Suppressor macrophage treated with lipopolysaccharide for 1 hour (primary cell): ENCODE measurements at places on chromosomes 6 and 20.

- no peak for DNase-seq
Measured at GRCh38 chr20:25248786-25249172, 894 bp downstream of the PYGB start.

DNA sequence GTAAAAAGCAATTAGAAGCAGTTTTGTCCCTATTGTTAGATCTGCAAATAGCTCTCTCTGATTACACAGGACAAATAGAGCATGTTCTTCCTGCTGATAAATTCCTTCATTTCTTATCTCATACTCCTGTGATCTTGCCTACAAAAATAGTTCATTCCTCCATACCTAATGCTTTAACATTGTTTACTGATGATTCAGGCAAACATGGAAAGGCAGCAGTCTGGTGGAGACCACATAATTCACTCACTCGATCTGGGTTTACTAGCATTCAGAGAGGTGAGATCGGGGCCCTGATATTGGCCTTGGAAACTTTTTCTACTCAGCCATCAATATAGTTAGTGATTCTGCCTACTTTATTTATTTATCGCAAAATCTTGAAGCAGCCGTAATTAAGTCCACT, 20.2 kb downstream of the HLA-DPA1 start:
- no peak for DNase-seq

GRCh38 chr20:59094576-59094975, 52.0 kb upstream of the PRELID3B start:
- DNase-seq, result no peak

GRCh38 chr6:134373282-134373922, 55.5 kb upstream of the SGK1 start:
- peak; percentile 98 for DNase-seq

DNA sequence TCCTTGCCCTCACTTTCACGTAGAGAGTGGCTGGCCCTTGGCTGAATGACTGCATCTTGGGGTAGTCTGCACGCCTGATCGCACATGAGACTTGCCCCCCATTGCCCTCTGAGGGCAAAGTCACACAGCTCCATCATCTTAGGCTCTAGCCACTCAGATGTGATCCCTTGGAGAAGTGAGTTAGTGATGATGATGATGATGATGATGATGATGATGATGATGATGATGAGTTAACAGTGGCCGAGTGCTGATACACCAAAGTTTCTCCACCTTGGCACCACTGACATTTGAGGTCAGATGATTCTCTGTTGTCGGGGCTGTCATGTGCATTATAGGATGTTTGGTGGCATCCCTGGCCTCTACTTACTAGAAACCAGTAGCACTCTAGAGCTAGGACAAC, 84.0 kb downstream of the PREX1 start:
- DNase-seq, result no peak

DNA sequence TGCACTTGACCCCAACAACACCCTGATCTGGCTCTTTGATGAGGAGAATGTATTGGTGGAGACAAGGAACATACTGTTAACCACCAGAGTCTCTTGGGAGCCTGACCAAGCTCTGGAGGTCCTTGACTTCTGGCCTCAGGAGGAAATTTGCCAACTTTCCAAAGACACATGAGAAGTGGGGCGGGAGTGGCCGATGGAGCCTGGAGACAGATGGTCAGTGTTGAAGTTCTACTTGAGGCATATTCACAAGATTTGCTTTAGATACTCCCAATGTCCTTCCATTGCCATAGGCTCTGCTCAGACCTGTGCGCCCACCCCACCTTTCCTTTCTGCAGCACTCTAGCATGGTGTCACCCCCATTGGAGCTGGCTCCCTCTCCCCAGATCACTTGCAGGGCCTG, 241.0 kb downstream of the SLC24A3 start:
- DNase-seq, result no peak

DNA sequence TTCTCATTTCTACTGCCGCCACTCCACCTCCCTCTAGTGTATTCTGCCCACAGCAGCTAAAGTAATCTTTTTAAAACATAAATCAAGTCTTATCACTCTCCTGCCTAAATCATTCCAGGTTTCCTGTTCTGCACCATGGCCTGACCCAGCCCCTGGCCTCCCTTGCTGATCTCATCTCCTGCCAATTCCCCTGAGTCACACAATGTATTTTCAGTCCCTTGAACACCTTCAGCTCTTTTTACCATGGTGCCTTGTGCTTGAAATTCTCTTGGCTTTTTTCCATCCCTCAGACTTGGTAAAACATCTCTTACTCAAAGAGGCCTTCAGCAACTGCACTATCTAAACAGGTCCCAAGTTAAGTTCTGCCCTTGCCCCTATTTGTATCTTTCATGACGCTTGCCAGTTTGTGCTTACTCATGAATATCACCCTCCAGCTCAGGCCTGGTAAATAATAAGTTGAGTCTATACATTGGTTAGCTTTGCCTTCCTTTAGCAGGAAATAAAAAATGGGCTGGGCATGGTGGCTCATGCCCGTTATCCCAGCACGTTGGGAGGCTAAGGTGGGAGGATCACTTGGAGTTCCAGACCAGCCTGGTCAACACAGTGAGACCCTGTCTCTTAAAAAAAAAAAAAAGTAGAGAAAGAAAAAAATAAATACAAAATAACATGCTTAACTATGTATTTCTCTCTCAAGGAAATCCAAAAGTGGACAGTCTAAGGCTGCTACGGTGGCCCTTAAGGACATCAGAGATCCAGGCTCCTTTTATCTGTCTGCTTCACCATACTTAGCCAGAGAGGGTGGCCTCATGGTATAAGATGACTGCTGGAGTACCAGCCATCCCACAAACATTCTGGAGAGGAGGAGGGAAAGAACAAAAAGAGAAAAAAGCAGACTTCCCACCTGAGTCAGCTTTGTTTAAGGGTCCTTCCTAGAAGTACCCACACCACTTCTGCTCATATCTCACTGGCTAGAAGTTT, 62.2 kb downstream of the ARFGEF2 start:
- no peak for DNase-seq

- DNase-seq, result no peak
Measured at GRCh38 chr6:110653381-110653780, 161.9 kb downstream of the CDK19 start.

GRCh38 chr6:27052731-27053082, 194.8 kb upstream of the PRSS16 start:
- no peak for DNase-seq

- no peak for DNase-seq
Measured at GRCh38 chr6:16933532-16933931, 168.3 kb upstream of the STMND1 start.

GRCh38 chr6:15754035-15754705, 91.3 kb upstream of the DTNBP1 start:
- no peak for DNase-seq

DNA sequence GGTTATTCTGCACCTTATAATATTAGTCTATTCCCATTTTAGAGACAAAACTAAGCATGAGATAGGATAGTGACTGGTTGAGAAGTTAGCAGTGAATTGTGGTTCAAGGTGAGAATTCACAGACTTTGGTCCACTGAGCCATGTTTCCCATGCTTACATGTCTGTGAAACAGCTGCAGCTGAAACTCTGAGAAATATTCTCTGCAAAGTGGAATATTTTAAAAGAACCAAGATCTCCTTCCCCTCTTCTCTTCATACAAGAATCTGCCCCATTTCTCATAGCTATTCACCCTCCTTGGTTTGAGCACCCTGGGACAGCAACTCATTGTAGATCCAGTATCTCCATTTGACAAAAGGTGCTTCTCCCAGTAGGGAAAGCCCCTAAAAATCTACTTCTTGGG, 70.2 kb upstream of the TMEM170B start:
- no peak for DNase-seq

- DNase-seq, result no peak
Measured at GRCh38 chr20:44099832-44100231, 87.2 kb downstream of the JPH2 start.

DNA sequence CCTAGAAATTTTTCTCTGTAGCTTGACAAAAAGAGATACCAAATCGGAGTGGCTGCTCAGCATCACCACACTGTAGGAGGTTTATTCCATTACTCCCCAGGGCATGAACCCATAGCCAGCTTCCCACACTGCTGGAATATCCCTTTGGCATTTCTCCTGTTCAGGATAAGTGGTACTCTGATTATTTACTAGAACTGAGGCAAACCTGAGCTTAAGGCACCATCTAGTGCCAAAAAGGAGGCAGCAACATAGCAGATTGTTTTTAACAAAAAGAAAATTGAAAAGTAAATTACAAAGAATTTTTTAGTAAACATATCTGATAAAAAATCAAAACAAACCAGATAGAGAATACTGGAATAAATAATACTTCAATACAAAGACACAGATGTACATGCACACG, 181.7 kb downstream of the WDR27 start:
- no peak for DNase-seq

GRCh38 chr20:48962976-48963771, 41.7 kb downstream of the ARFGEF2 start:
- peak; percentile 72 for DNase-seq

GRCh38 chr6:138336221-138336620, 41.5 kb upstream of the SMIM28 start:
- no peak for DNase-seq

GRCh38 chr20:37677969-37678861, 15.6 kb upstream of the CTNNBL1 start:
- DNase-seq, result no peak

GRCh38 chr6:13924949-13925881, at the start of gene RNF182:
Gene RNF182, plus strand, starts transcription at chr6:13924952. Its CDS starts 52,168 bp downstream, at chr6:13977120.
- peak; percentile 48 for DNase-seq

DNA sequence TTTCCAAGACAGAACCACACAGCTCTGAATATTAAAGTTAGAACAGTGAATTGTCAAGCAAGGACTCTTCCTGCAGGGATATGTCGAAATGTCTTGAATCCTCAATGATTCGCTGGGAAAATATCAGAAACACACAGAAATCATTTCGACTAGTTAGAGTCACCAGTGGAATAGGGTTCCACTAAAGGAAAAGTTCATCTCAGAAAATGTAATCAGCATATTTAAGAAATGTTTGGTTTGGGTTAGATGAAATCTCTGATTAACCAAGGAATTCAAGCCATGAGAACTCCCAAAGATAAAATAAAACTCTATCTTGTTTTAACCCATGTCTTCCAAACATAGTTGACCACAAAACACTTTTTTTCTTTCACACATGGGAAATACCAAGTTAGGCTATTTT, 621.0 kb upstream of the NRSN1 start:
- DNase-seq, result no peak

GRCh38 chr20:50838322-50838625, 43.4 kb downstream of the BCAS4 start:
- no peak for DNase-seq

DNA sequence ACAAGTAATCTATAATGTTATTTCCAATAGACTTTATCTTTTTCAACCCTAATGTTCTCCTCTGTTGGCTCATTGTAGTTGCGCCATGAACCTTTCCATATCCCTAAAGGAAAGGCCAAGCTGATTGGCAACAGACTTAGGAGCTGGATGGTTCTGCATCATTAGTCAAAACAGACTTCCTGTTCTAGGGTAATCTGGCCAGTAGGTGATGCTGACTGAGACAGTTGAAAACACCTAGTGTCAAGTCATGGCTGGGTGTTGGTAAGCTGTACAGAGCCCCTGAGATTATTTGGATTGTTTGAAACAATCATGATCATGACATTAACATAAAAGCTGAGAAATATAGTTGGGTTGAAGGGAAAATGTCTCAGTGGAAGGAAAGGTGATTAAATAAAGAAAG, 231.4 kb downstream of the PHACTR1 start:
- peak; percentile 23 for DNase-seq

GRCh38 chr6:56278171-56278591, 30.8 kb upstream of the COL21A1 start:
- no peak for DNase-seq

DNA sequence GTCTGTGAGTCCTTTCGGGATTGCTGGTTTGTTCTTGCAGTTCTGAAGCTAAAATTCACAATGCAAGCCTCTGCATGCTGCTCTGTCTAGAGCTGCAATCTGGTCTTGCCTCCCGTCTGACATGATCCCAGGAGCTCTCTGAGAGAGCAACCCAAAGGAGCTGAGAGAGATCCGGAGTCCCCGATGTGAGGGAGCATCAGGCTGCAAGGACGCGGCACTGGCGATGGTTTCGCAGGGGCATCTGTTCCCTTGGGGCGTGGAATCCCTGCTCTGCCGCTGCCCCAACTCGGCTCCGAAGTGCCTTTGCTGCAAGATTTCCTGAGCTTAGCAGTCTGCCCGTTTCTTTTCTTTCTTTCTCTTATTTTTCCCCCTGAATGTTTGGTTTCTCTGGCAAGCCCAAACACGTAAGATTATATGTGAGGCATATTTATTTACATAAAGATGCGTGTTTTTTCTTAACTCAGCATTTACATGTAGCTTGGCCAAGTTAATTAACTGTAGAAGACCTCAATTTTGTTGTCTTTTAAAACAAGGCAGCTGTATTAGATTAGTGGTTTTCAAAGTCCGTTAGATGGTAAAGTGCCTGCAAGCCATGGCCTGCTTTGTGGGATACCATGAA, 873.0 kb downstream of the KIF16B start:
- no peak for DNase-seq

GRCh38 chr6:158072083-158072721, 90.5 kb downstream of the SYNJ2 start:
- DNase-seq, result peak; percentile 81

DNA sequence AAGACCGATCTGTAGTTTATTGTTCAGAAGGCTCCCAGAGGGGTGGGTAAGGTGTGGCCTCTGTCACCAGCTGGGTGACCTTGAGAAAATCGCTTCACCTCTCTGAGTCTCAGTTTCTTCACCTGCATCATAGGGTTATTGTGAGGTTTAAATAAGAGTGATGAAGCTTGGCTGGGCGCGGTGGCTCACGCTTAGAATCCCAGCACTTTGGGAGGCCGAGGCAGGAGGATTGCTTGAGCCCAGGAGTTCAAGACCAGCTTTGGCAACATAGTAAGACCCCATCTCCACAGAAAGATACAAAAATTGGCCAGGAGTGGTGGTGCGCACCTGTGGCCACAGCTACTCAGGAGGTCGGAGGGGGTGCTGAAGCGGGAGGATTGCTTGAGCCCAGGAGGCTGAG, 36.0 kb downstream of the VSTM2L start:
- DNase-seq, result no peak

- peak; percentile 9 for DNase-seq
Measured at GRCh38 chr6:34465531-34466241, at the start of gene PACSIN1. Gene PACSIN1, plus strand, starts transcription at chr6:34466076. Its CDS starts 60,230 bp downstream, at chr6:34526306.

GRCh38 chr20:24935766-24936525, 13.1 kb upstream of the CST7 start:
- DNase-seq, result peak; percentile 51

GRCh38 chr6:67887747-67888545, 747.1 kb upstream of the ADGRB3 start:
- DNase-seq, result no peak

- no peak for DNase-seq
Measured at GRCh38 chr6:149202952-149203351, 114.6 kb upstream of the TAB2 start.

DNA sequence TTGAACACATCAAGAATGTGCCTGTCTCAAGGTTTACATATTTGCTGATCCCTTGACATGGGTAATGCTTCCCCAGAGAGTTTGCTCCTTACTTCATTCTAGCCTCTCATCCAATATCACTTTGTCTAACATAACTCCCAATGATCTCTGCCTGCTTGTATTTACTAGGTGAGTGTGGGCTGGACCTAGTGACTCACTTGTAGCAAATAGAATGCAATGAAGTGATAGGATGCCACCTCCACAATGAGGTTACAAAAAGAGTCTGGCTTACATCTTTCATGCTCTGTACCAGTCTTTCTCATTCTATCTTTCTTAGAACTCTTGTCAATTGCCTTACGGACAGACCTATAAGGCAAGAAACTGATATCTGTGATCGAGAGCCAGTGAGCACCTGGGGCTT, 44.9 kb upstream of the TMEM200A start:
- no peak for DNase-seq

- no peak for DNase-seq
Measured at GRCh38 chr6:15026832-15027231, 219.0 kb upstream of the JARID2 start.

GRCh38 chr20:34526466-34526865, 10.2 kb downstream of the DYNLRB1 start:
- no peak for DNase-seq
